ENCODE measurements at places on chromosomes 12 and 14.

- peak; percentile 45 for DNase-seq
Measured at GRCh38 chr14:84622357-84622756, 907.6 kb upstream of the FLRT2 start.

DNA sequence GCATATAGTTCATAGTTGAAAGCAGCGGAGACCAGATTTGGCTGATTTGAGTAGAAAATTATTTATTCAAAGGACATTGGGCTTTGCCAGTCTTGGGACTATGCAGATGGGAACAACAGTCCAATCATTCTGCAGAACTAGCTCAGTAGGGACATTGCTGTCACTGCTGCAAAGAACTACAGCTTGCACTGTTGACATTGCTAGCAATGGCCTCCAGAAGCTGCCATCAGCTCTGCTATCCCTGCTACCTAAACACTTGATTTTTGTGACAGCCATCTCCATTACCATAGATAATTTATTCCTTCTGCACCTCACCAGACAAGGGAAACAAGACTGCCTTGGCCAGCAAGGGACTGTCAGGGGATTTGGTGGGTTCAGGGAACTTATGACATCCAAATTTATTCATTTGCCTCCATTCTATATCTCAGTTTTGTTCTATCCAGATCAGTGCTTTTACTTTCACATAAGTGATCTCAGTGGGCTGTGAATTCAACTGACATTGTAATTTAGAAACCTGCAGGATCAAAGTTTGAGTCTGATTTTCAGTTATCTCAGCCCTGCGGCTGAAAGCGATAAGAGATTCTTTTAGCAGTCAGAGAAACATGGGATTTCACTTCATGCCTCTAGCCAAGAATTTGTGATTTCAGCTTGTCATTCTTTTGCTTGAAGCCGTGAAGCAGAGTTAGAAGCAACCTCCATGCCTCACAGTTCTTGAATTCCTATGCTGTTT is 136.7 kb upstream of the FBXO33 start:
- no peak for DNase-seq

- DNase-seq = no peak
Measured at GRCh38 chr12:23221926-23222325, 597.0 kb downstream of the ETNK1 start.

DNA sequence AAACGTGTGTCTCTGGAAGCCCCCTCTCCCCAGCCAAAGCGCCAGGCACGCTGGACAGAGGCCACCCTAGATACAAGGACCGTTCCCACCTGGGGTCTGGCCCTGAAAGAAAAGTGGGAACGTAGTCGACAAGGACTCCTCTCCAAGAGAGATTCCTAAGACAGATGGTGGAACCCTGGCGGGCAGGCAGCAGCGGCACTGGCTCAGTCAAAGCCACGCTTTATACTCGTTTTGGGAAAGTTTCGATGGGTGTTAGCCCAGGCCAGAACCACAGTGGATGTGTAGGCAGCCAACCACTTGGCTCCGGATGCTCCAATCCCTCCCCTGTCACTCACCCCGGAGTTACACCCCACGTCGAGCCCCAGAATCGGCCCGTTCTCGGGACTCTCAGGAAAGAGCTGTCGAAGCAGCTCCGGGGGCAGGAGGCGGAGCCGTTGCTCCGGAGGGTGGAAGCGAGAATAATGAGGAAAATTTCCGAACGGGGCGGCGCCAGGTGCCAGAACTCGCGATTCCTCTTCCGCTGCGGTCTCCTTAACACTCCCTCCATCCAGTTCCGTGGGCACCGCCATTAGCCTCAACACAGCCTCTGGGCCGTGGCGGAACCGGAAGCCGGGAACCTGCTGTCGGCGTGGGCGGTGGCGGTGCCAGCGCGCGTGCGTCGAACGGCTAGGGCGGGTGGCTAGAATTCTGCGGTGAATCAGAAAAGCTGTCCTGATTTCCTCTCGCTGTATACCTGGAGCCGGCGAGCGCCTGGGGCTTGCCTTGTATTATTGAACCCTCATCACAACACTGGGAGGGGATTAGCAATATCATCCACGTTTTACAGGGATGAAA is at the start of gene BCDIN3D:
BCDIN3D (minus strand) TSS at position 588 of the 834 bp plus-strand sequence; CDS start at position 569, 19 bp downstream.
- DNase-seq = peak; percentile 94

- DNase-seq = no peak
Measured at GRCh38 chr14:24137529-24138395, 1.8 kb downstream of the PSME1 start.

GRCh38 chr12:85059594-85059993 is 23.4 kb downstream of the LRRIQ1 start:
- DNase-seq = no peak

DNA sequence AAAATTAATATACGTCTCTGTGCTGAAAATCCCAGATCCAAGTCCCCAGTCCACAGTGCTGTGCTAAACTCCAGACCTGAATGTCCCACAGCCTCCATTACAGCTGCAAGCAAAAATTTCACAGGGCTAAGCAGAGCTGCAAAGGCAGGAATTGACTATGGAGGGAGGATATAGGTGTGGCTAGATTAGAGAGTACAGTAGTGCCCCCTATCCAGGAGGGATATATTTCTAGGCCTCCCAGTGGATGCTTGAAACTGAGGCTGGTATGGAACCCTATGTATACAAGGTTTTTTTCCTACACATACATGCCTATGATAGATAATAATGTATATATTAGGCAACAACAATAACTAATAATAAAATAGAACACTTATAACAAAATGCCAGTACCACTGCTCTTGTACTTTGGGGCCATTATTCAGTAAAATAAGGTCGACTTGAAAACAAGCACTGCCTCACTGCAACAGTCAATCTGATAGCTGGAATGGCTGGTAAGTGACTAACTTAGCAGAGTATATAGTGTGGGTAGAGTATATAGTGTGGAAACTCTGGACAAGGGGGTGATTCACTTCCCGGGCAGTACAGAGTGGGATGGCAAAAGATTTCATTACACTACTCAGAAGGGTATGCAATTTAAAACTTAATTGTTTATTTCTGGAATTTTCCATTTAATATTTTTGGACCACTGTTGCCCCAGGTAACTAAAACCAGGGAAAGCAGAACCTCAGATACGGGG is 82.7 kb downstream of the C14orf132 start:
- peak; percentile 74 for DNase-seq

DNA sequence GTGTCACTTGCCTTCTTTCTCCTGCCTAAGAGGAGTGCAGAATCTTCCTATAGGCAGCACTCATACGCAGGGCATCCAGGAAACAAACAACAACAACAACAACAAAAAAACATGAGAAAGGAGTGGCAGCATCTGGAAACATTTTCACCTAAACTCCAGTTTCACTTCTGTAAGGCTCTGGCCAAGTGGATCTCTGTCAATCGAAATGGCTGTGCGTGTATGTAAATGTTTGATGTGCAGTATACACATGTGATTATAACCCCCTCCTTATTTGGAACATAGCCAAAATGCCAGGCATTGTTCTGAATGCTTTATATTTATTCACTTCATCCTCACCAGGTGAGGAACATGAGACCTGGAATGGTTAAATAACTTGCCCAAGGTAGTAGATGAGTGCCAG is 76.8 kb downstream of the COX16 start:
- no peak for DNase-seq

GRCh38 chr12:73677520-73678291 is 859.9 kb upstream of the ATXN7L3B start:
- no peak for DNase-seq

DNA sequence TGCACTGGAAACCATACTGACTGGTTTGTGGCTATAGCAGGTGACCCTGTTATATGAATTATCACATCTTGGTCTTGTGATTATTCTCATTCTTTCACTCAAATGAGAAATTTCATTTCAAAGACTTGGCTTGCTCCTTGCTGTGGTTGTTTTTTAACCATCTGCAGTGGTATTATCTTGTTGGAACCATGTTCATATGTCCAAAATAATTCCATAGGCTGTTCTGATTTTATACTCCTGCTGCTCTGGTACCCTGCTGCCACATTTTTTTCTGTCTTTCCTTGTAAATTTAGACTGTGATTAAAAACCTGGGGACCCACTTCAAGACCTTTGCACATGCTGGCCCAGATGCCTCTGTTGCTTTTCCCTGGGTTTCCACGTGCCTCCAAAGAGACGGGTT is 190.2 kb downstream of the TMEM117 start:
- DNase-seq = no peak

GRCh38 chr12:70060634-70061033 is 182.6 kb upstream of the CNOT2 start:
- no peak for DNase-seq

DNA sequence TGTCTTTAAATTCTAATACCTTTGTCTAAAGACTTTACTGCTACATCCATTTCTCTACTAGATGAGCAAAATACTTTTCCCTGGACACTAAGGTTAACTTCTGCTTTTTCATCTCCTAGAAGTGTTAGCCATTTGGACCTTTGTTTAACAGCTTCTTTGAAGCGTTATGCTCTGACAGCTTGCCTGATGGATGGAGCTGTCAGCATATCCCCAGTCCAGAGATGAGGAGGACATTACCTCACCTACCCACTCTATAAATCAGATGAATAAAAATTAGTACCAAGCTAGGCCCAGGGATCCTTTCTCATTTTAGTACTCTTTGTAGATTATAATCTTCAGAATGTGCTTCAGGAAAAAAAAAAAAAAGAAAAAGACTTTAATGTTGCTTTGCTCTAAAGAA is 222.7 kb downstream of the PELI2 start:
- no peak for DNase-seq

- DNase-seq = no peak
Measured at GRCh38 chr12:115975411-115975810, 302.1 kb downstream of the MED13L start.

GRCh38 chr14:63573581-63573980 is 30.4 kb upstream of the PPP2R5E start:
- peak; percentile 20 for DNase-seq

DNA sequence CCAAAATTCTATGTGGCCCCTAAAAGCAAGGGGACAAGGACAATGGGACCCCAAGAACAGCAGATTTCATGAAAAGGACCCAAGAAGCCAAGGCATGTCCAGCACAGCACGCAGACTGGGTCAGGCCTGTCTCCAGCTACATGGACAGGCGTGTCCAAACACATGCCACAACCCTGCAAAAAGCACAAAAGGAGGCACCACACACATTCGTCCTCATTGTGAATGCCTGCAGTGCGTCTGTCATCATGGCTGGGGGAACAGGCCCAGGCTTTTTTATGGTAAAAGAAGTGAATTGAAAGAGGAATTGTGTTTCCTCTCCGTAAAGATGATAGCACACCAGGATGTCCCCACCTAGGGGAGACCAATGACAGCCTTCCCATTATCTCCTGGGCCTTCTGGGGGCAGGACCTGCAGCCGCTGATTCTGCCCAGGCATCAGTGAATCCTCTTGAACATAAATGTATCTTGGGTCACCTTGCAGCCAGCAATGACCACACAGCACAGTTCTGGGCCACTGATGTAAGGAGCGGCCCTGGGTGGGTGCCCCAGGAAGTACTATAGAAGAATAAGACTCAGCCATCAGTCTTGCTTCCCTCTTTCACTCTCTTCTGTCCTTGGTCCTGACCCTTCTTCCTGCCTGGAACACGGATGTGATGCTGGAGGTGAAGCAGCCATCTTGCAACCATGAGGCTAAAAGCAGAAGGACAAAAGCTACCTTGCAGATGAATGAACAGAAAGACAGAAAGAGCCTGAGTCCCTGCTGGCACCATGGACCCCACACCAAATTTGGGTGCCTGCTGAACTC is 29.8 kb upstream of the C14orf180 start:
- no peak for DNase-seq

GRCh38 chr12:1830981-1831963 is 10.9 kb downstream of the LRTM2 start:
- DNase-seq = peak; percentile 55

DNA sequence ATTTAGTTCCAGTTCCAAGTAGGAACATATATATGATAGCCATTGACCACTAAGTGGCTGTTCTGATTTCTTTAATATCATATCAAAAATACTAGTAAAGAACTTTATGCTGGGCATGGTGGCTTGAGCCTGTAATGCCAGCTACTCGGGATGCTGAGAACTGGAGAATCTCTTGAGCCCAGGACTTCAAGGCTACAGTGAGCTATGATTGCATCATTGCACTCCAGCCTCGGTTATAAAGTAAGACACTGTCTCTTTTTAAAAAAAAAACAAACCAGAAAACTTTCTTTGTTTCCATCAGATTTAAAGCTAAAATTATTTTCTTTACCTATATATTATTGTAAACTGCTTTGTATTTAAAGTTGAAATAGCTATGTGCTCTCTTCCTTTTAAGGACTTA is 127.0 kb downstream of the SCAF11 start:
- DNase-seq = peak; percentile 23

DNA sequence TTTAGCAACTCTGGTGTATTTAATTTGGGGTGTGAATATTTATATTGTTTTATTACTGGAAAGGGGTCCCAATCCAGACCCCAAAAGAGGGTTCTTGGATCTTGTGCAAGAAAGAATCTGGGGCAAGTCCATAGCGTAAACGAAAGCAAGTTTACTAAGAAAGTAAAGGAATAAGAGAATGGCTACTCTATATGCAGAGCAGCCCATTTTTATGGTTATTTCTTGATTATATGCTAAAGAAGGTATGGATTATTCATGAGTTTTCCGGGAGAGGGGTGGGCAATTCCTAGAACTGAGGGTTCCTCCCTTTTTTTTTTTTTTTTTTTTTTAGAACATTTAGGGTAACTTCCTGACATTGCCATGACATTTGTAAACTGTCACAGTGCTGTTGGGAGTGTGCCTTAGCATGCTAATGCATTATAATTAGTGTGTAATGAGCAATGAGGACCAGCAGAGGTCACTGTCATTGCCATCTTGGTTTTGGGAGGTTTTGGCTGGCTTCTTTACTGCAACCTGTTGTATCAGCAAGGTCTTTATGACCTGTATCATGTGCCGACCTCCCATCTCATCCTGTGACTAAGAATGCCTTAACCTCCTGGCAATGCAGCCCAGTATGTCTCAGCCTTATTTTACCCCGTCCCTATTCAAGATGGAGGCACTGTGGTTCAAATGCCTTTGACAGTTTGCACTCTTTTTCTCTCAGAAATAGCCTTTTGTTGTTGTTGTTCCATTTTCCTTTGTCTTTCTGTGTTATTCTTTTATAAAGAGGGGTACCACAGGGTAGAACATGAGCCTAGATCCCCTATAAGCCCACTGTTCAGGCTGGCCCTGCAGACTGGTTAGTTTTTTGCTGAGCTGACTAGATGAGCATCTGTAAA is 75.5 kb upstream of the DCD start:
- peak; percentile 17 for DNase-seq

DNA sequence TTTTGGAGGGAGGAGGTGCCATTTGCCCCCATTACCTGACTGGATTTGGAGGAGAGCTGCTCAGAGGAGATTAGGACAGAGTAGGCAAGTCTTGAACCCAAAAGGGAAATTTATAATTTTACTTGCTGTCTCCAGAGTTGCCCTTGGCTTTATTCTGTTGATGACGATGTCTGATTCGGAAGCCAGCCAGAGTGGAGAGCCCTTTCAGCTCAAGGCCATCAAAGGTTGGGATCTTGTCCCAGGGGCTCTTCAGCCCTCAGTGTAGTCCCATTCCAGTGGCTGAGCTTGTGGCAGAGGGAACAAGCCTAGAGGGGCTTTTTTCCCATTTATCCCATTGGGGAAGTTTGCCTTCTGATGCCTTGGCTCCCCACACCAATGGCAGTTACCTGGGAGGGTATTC is 71.8 kb downstream of the HSD17B6 start:
- DNase-seq = no peak

GRCh38 chr14:102885737-102886447 is 36.6 kb upstream of the AMN start:
- DNase-seq = no peak
